GM12864 (cell line): ENCODE measurements at places on chromosomes 5 and 9.

DNA sequence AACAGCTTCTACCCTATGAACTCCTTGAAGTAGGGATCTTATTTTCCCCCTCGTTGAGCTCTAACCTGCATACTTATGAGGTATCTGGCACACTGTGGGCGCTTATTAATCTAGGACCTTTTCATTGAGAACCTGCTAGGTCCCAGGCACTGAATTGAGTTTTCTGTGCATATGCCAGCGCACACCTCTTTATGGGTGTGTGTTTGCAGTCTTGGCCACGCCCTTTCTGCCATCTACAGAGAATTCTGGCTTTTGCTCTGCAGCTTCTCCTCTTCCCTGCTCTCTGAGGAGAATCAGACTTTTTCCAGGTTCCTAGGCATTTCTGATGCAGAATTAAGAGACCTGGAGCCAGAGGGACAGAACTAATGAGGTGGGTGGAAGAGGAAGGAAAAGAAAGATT is 25.4 kb upstream of the SSBP2 start:
- no peak for DNase-seq

GRCh38 chr5:111795142-111795541 is 38.1 kb upstream of the NREP start:
- no peak for DNase-seq

DNA sequence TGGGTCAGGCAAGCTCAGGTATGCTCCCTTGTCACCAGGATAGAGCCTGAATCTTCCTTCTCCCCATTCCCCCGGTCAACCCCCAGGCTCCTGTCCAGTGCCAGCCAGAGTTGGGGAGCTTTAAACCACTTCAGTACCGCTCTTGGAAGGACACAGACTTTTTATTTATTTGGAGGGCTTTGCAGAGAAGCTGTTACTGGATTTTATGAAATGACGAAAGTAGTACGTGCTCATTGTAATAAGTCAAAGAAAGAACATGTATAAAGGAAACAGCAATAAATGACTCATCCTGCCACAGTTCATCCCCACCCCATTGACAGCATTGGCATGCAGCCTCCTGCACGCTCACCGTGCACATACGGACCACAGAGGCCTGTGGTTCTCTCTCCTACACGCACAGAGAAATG is 230.3 kb downstream of the AUH start:
- DNase-seq: no peak

DNA sequence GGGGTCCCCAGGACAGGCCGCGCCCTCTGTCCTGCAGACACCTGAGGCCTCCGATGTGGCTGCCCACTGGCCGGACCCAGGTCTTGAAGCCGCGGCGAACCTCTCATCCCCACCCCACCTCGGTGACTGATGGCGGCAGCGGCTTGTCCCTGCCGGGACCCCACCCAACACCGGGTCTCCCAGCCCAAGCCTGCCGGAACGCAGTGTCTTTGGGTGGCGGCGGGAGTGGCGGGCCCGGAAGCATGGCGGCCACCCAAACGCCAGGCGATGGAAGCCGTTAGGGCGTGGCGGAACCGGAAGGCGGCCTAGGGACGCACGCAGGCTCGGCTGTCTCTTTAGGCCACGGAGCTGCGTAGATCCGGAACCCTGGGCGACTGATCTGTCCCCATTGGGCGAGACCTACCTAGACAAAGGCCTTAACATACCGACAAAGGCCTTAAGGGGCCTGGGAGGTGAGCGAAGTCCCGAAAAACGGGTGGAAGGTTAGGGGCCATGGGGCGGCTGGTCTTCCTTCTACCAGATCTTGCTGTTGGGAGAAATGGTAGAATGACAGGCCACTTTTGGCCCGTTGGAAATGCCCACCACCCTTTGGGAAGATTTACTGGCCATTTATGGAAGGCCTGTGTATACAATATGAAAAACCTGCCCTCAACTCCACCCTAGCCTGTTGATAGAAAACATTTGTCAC is 94.6 kb upstream of the SMC2 start:
- DNase-seq: no peak

DNA sequence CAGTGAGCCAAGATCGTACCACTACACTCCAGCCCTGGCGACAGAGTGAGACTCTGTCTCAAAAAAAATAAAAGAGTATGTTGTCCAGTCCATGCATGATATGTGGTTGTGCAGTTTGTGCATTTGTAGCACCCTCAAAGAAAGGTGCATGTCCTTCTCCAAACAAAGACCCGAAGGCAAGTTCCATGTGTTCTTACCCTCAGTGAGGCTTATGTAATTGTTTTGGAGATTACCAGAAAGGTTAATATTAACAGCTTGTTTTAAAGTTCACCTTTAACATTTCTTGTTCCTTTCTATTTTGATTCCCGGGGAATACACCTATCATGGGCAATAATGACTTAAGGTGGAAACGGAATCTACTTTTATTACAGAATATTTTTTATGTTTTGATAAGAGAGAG is 22.3 kb downstream of the KIAA1191 start:
- no peak for DNase-seq

GRCh38 chr5:25119650-25120049 is 474.9 kb upstream of the CDH10 start:
- no peak for DNase-seq

DNA sequence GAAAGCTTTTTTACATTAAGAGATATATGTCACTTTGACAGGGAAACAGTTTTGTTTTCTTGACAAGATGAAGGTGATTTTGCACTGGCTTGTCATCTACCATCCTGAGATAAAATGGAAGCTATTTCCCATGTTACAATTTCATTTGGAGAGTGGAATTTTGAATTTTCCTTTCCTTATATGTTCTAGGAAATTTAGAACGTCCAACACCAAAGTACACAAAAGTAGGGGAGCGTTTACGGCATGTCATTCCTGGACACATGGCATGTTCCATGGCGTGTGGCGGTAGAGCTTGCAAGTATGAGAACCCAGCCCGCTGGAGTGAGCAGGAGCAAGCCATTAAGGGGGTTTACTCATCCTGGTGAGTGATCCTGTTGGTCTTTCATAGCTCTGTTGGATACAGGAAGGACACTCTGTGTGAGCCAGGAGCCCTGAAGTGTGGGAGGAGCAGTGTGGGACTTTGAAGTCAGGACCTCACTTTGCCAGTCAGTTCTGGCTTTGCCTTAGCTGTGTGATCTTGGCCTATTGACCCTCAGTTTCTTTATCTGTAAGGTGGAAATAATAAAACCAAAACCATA is 887 bp downstream of the PTPDC1 start:
- DNase-seq: no peak

DNA sequence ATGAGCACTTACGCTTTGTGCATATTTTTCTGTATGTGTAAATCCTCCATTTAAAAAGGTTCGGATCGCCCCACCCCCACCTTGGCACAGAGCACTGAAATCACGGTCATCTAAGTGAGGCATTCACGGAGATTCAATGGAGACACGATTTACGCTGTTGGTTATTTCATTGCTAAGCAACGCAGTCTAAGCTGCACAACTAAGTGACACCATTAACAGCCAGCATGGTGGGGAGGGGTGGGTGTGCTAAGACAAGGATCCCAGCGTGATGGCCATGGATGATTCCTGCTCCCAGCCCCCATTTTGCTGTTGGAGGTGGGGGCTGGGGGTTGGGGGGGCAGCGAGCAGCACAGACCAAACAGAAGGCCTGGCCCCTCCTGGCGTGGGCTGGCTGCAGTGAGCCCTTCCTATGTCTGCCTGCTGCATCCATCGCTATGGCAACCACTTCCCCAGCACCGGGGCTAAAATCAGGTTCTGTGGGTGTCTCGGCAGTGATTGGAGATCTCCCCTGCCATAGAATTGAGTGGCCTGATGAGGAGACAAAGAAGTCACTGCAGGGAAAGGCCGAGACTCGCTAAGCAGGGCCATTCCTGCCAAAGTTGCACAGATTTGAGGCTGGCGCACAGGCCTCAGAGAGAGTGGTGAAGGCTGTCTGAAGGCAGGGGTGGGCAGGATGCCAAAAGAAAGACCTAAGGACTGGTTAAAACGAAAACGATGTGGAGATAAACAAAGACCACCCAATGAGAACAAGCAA is 14.3 kb upstream of the MARCHF6 start:
- DNase-seq: no peak

DNA sequence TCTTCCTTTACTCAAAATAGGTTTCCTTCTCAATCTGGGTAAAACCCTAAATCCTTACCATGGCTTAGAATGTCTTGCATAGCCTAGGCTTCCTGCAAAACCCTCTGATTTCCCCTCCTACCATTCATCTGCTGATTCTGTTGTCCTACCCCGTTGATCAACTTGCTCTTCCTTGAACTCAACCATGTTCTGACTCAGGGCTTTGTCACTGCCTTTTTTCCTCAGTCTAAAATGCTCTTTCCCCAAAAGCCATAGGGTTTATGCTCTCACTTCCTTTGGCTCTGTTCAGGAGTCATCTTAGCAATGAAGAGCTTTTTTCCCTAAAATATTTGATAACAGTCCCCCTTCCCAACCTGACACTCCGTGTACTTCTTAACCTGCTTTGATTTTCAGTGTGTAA is 79.4 kb upstream of the IZUMO3 start:
- DNase-seq: no peak

DNA sequence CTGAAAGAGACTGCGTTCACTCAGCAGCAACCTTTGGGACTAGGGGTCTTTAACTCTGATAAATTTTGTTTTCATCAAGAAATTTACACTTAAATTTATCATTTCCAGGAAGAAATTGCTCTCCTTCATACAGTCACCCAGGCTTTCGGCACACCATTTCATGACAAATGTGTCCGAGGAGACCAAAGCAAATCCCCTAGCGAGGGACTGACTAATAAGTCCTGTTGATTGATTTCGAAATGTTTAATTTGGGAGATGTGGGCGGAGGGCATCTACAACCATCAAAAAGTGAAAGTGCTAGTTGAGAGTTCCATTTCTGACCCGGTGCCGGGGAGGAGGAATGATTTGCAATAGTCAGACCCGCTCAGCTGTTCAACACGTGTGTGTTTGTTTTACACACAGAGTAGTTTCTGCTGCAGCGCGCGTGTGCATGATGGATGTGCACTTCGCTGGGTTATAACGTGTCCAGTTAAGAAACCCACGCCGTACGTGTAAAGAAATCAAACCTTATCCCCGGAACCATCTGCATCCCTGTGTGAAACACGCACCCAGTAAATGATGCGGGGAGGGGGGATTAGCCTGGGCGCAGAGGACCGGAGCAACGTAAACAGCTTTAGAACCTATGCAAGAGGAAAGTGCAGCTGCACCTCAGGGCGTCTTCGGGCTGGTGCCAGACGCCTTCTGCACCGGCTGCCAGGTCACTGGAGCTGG is 845 bp upstream of the NR4A3 start:
- peak; percentile 59 for DNase-seq

DNA sequence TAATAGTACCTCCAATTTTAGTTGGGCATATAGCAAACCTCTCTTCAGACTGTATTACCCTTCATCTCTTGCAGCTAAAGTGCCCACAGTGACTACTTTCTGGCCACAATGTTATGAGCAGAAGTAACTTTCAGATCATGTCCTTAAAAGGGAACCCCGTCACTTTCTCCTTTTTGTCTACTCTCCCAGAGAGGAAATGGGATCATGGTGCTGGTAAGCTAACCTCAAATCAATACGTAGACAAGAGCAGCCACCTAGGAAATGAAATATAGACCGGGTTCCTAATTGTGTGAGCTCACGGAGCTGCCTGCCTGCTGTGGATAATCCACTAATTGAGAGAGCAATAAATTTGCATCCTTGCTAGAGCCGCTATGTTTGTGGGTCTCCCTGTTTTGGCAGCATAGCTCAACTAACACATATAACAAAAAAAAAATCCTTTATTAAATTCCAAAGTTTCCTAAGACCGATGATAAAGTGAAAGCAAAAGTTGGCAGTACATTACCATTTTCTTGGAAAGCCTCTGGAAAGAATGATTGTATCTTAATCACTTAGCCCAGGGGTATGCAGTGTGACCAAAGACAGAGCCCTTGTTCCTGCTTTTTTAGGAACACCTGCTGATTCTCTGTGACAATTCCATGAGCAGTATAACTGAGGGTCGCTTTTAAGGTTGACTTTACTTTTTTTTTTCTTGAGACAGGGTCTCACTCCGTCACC is 5.6 kb upstream of the IL7R start:
- no peak for DNase-seq

GRCh38 chr5:14035859-14036503 is 91.5 kb upstream of the DNAH5 start:
- no peak for DNase-seq

DNA sequence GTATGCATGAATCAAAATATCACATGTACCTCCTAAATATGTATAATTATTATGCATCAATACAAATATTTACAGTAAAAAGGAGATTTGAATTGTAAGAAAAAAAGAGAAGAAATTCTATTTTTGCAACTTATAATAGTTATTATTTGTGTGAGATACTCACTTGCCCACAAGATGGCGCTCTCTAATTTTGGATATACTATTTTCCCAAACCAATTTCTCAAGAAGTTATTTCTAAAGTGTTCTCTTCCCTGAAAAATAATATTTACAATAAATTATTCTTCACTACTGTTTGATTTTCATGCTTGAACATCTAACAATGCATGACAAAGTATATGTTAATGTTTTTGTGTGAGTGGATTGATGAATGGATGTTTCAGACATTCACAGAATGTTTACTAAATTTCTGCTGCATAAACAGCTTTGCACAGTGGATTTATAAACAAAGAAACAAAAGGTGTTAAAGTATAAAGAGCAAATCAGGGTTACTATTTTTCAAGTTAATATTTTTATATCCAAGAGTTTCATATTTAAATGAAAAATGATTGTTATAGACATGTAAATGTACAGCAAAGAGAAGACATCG is 503.4 kb downstream of the PDE4D start:
- no peak for DNase-seq

DNA sequence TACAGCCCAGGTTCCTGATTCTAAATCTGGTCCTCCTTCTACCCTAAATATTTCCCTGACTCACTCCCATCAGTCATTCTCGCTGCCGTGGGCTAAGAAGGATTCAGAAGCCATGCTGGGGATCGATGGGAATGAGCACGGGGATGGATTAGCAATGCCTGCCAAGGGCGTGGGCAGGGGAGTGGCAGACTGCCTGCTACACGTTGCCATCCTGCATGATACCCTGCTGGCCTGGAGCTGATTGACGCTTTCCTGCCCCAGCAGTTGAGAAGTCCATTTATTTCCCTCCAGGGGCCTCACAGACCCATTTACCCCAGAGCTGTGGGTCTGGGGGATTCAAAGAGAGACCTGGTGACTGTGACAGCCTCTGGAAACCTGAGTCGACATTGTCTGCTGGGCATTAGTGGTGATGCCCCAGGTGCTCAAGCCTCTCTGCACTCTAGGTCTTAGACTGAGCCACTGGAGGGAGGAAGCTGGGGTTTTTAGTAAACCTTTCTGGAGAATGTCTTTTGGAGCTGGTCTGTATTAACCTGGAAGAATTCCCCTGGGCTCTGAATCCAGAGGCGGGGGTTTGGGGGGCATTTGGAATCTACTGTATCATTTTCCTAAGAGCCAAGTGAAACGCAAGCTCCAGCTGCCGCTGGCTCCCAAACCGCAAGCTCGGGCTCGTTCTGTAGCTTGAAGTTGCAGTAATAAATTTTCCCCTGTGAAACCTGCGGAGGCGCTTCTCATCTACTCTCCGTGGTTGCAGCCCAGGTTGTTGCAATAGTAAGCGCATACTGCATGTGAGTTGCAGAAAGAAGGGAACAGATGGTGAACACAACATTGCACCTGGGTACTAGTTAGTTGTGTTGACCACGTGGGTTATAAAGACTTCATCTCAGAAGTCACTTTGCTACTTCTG is 76.3 kb upstream of the RAPGEF1 start:
- DNase-seq: no peak

- DNase-seq: no peak
Measured at GRCh38 chr5:65198456-65199120, 283.1 kb downstream of the ADAMTS6 start.
